CD4-positive, alpha-beta T cell (primary cell): ENCODE measurements at places on chromosomes 2 and 18.

DNA sequence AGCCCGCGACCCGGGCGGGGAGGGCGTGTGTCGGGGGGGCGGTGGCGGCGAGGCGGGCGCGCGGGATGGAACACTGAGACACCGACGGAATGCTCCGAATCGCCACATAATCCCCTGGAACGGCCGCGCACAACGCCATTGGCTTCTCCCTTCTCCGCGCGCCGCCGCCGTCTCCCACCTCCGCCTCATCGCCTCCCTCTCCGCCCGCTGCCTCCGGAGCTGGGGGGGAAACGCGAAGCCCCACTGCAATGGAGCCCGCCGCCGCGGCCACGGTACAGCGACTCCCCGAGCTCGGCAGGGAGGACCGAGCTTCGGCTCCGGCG lies at the start of gene PHLPP1:
PHLPP1 (plus strand) TSS at position 106 of the 323 bp plus-strand sequence; CDS start at position 249, 143 bp downstream.
- DNase-seq, result no peak

GRCh38 chr2:48530033-48530811 lies at the start of gene STON1:
STON1 (plus strand) TSS chr2:48530154; CDS start chr2:48580634, 50,480 bp downstream.
- DNase-seq, result peak; percentile 46

DNA sequence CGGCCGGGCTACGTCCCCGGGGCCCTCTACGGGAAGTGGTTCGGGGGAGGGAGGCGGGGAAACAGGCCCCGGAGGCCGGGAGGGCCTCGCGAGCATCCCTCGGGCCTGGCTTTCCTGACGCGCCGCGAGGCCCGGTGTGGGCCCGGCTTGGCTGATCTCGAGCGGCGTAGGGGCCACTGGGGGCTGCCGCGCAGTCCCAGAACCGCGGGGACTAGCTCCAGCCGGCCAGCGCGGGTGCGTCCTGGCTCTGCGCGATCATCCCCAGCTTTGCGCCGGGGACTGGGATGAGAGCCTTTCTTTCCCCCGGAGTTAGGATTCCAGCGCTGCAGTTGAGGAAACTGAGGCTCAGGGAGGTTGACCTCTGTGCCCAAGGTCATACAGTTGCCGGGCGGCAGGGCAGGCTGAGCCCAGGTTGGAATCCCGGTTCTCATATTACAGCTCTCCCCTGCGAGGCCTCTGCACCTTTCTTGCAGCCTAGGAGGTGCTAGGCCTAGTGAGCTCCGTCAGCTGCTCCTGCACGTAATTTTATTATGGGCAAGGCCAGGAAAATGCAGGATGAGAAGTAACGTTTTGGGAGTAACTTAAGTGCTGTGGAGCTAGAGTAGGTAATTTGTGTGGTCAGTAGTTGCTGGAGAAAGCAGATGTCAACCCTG lies 501 bp downstream of the LPIN1 start:
- DNase-seq, result no peak

GRCh38 chr2:226969417-226970080 lies 133.7 kb downstream of the RHBDD1 start:
- no peak for DNase-seq

DNA sequence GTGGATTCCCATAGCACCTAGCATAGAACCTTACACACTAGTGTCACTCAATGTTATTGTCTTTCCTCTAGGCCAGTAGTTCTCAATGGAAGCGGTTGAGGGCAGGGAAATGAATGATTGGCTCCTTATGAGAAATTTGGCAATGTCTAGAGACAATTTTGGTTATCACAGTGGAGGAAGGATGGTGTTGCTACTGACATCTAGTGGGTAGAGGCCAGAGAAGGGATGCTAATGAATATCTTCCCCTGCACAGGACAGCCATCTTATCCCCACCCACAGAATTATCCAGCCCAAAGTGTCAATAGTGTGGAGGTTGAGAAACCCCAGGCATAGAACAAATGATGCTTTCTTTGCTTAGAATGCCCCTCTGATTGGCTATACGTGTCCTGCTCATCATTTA lies 15.8 kb downstream of the C18orf63 start:
- DNase-seq, result no peak

DNA sequence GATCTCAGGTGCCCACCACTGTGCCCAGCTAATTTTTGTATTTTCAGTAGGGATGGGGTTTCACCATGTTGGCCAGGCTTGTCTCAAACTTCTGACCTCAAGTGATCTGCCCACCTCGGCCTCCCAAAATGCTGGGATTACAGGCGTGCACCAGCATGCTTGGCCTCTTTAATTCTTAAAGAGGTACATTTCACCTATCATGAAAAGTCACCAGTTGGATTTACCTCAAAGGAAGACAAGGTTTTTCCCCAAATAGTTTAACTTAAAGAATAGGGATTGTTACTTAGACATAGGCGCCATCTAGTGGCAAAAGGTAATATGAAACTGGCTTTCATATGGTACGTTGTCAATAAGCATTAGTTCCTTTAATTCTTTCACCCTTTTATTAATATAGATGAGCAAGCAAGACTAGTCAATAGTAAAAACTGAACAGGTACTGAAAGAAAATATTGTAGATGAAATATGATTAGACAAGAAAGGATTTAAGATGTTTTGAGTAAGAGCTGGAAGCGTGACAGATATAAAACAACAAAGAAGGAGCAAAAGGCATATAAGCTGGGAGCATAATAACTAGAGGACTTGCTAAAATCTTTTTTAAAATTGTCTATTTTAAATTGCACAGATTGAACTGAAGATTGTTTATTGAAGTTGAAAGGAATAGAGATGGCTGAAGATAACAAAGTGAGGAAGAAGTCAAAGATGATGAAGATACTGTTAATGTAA lies 35.0 kb upstream of the PSMD14 start:
- no peak for DNase-seq

DNA sequence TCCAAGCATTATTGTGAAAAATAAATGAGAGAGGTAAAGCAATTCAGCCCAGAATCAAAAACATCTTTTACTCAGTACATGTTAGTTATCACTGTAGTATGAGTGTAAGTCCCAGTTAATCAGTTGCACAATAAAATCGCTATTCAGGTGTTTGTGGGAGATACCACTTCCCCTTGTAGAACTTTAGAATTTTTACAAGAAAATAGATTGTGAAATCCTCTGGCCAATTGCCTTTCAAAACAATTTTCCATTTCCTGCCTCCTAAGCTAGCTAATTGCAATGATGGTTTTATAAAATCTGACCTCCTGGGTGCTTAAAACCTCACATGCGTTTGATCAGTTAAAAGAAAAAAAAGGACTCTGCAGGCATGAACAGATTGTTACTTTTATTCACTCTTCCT lies 332.5 kb downstream of the PID1 start:
- DNase-seq, result no peak

- no peak for DNase-seq
These were observed 143.4 kb downstream of the COL6A3 start for GRCh38 chr2:237270520-237270919.

DNA sequence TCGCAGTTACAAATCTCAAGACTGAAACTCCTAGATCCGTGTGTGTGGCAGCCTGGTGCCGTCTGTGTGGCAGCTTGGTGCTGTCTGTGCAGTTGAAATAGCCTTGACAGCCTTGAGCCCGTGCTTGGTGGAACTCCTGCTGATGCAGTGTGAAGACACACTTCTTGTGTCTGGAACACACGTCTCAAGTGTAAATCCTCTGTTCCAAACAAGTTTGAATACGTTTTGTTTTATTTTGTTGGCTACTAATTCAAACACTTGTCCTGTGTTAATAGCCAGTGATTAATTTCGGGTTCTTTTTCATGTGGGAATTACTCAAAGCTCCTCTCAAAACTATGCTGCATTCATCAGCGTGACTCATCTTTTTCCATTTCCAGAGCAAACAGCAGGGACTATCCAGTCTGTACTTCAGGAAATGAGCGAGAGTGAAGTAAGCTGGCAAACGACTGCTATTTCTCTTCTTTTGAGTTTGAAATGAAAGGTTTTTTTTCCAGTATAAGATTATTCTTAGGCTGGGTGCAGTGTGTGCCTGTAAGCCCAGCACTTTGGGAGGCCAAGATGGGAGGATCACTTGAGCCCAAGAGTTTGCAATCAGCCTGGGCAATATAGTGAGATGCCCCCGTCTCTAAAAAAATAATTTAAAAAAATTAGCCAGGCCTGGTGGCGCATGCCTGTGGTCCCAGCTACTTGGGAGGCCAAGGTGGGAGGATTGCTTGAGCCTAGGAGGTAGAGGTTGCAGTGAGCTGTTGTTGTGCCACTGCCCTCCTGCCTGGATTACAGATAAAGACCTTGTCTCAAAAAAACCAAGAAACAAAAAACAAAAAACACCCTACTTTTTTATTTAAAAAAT lies 152.9 kb downstream of the SPP2 start:
- no peak for DNase-seq

DNA sequence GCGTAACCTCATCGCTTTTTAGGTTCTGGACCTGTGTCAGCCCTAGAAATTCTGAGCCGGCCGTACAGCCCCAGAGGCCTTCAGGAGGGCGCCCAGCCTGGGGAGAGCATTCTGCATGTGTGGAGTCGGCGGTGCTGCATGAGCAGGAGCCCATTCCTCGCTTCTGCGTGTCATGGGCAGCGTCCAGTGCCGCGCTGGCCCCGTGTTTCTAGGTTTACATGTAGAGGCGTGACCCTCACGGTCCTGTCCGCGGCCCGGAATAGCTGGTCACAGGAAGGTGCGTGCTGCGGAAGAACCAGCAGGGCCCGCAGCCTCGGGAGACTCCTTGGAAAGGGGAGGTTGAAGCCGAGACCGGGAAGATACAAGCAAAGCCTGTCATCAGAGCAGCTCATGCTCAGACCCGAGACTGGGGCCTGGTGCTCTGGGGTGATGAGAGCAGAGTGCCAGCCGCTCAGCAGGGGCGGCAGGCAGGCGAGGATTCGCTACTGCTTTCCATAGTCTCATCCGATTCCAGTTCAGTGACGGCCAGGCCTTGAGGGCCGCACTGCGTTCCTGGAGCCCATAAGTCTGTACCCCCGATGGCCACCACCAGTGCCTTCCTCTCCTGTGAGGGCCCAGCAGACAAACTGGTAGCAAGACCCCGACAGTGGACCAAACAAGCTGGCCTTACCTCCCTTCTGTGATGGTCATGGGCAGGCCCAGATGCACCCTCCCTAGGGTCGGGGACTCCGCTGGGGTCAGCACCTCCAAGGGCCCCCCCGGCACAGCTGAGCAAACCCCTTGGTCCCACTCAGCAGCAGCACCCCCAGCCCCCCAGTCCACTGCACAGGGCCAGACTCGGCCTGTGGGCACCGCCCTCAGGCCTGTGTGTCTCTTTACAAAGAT lies 15.6 kb upstream of the NFATC1 start:
- no peak for DNase-seq

DNA sequence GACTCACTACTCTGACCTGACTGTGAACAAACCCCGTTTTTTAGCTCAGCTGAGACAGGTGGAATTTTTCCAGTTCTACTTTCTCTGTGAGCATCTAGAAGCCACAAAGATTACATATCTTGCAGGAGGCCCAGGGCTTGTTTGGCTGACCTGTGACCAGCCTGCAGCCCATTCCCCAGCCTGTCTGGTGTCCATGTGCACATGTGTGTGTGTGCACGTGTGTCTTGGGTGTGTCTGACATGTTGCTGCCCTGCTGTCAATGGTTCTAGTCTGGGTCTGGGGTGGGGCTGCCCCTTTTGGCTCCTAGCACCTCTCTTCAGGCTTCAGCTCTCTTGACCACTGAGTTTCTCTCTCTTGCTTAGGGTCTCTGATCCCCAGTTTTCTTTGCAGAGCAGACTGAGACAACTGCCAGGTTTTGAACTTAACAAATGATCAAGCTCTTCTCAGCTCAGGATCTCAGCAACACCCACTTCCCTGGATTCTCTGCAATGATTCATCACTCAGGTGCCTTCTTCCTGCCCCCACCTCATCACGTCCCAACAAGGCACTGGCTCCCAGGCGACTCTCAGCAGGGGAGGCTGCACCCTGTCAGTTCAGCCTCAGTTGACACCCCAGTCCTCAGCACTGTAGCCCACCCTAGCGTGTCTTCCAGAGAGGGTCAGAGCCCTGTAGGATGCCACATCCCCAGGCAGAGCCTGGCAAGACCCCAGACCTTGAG lies 130.3 kb downstream of the CELF4 start:
- no peak for DNase-seq

GRCh38 chr2:86352137-86352726 lies 14.8 kb upstream of the REEP1 start:
- DNase-seq, result no peak

DNA sequence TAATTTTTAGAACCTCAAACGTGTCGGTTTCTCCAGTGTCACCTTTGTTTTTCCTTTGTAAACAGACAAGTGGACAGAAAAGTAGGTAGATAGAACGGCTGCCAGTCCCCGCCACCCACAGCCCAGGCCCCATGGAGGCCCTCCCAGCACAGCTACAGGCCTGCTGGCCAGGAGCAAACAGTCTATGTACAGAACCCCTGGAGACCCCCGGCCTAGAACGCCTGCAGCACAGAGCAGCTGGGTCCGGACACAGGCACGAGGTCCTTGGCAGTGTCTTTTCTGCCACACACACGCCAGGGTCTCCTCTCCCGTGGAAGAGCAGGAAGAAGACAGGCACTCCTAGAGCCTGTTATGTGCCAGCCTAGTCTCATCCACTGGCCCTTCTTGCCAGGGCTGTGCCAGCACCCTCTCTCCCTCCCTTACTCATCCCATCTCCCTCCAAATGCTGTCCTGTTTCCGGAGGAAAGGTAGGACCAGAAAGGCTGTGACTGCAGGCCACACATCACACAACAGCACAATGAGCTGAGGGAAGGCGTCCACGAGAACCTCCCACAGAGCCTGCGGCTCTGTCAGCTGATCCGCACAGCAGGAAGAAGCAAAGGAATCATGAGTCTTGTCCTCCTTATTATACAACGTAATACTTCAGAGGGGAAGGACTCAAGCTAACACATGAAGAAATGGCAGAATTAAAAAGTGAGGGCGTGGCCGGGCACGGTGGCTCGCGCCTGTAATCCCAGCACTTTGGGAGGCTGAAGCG lies 7.7 kb downstream of the DTYMK start:
- DNase-seq, result no peak

DNA sequence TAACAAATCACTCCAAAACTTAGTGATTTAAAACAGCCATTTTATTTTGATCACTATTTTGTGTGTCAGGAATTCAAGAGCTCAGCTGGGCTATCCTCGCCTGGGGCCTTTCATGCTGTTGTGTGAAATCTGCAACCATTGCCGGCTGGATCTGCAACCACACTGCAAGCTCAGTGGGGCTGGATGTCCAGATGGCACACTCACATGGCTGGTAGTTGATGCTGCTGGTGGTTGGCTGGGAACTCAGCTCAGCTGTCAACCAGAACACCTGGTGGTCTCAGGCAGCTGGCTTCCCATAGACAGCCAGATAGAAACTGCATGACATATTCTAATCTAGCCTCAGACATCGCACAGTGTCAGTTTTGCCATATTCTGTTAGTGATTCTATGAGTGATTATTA lies 30.6 kb upstream of the AP1S3 start:
- DNase-seq, result no peak
